ENCODE measurements at places on chromosomes 1 and 21. TPM values are rescaled to one million over a fixed set of nuclear protein-coding genes. Genes with fewer than 3 reads are reported as not detected.
A peak's percentile ranks its signal among the peaks of the same experiment; 100 is the strongest.

The KRTAP19-8 gene
- not detected for total RNA-seq

The COL11A1 gene
- total RNA-seq: not detected

The S100A7A gene
- total RNA-seq: 8.1 TPM

The B3GALT5 gene
- 0.19 TPM for total RNA-seq

The CLEC20A gene
- total RNA-seq: not detected

The CR1 gene
- total RNA-seq: 0.15 TPM

The BCL2L15 gene
- total RNA-seq: 6.8 TPM

The AADACL3 gene
- total RNA-seq: not detected

The CD160 gene
- total RNA-seq: not detected

The DNAJC6 gene
- 0.31 TPM for total RNA-seq

The GJA8 gene
- not detected for total RNA-seq

- no peak for DNase-seq
These were observed 151.6 kb downstream of the TOMM20 start for GRCh38 chr1:234976861-234977680.

- no peak for DNase-seq
These were observed 1.9 kb downstream of the NLRP3 start for GRCh38 chr1:247417831-247418230.

DNA sequence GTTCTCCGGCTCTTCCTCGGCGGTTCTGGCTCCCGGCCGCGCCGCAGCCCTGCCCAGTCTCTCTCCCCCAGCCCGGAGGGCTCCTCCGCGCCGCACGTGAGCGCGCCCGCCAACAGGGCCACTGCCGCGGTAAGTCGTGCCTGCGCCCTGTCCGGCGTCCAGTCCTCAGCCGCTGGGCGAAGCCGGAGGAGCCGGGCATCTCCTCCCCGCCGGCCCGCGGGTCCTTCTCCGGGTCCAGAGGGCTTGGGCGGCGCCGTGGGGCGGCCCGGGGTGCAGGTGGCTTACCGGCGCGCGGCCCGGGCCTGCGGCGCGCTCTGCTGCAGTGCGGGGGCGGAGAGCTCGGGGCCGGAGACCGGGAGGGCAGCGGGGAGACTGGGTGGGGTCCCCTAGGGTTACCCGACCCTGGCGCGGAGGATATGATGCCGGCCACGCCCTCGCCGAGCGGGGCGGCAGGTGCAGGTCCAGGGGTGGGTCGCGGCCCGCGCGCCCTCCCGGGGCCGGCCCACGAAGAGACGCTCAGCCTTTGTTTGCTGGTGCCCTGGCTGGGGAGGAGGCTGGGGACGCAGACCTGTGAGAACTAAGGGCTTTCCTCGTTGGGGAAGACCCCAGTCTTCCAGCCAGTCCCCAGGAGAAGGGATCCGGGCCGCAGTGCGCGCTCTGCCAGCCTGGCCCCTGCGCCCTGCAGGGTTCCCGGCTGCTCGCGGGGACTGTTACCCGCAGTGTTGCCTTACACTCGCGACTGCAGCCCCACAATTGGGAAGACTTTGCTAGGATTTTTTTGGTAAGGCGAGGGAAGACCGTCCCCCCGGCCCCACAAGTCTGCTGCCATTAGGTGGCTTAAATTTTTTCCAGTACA, at the start of gene DOP1B:
Gene DOP1B, plus strand, starts transcription at position 10 of the 856 bp plus-strand sequence. CDS start 7,910 bp downstream, outside the sequence.
- DNase-seq: no peak

GRCh38 chr1:223217781-223218180, 74.7 kb upstream of the TLR5 start:
- no peak for DNase-seq

- DNase-seq: no peak
These were observed 67.5 kb downstream of the CLIC6 start for GRCh38 chr21:34736116-34736874.

GRCh38 chr1:229874136-229874535, 192.9 kb upstream of the GALNT2 start:
- DNase-seq: no peak

DNA sequence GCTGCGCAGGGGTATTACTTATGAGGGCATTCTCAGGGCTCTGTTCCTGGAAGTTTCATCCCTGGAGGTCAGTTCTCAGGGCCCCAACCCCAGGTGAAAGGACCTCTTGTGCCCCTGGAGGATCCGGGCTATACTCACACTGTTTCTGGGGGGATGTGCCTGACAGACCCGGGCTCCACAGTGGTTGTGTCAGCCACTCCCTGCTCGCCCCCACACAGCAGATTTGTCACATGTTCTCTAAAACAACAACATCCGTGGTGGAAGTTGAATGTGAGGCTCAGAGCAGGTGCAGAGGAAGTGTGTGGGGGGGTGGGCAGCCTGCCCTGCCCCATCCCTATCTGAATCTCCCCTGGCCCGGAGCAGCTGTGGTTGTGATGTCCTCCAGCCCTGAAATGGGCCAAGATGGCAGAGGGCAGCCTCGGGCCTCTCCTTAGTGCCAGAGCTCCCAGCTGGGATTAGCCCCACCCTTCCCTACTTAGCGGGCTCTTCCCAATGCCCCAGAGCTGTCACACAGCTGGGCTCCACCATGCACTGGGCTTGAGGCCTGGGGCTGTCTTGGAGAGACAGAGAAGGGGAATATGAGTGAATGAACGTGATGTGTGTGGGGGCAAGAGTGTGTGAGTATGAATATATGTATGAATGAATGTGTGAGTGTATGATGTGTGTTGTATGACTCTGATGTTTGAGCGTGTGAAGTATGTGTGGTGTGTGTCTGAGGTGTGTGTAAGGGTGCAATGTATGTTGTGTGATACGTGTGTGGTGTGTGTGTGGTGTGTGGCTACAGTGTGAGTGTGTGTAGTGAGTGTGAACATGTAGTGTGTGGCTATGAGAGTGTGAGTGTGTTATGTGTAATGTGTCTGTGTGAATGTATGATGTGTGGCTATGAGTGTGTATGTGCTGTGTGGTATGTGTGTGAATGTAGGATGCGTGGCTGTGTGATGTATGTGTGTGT, 1.5 kb upstream of the FCMR start:
- DNase-seq: peak; percentile 44

DNA sequence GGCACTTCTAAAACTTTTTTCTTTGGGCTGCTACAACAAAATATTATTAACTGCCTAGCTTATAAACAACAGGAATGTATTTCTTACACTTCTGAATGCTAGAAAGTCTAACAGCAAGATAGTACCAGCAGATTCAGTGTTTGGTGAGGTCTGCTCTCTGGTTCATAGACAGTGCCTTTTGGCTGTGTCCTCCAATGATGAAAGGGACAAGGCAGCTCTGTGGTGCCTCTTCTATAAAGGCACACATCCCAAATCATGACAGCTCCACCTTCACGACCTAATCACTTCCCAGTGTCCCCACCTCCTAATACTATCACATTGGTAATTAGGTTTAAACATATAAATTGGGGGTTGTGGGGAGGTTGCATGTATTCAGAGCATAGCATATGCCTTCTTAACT, 9.5 kb downstream of the CFH start:
- DNase-seq: no peak

- peak; percentile 60 for DNase-seq
These were observed 4.8 kb downstream of the ENO1 start for GRCh38 chr1:8873506-8874229.

GRCh38 chr1:25624156-25624555, 7.6 kb downstream of the MAN1C1 start:
- DNase-seq: no peak

DNA sequence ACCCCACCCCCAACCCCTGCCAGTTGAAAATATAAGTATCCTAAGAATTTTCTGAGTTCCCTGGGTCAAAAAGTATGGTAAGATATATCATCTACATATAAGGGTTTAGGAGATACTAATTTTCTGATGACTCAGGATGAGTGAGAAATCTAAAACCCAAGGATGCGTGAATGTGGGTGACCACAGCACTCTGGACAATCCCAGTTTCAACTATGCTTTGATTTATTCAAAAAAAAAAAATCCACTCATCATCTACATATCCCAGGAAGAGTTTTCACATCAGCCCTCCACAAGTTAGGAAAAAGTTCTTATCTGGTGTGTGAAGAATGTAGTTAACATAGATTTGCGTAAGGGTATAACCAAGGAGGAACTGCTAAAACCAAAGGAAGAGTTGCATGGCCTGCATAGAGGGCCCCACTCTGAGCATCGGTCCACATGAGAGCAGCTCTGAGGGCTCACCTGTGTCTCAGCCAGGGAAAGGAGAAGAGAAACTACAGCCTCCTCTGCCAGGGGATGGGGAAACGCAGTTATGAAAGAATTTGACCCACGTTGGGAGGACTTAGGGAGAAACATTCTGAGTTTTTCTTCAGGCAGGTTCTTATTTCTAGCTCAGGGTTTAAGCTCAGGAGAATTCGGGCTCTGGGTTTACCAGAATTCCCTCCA, 18.8 kb downstream of the LAMB3 start:
- no peak for DNase-seq

GRCh38 chr1:109765483-109765815, 1.7 kb upstream of the EPS8L3 start:
- no peak for DNase-seq
